ENCODE measurements at places on chromosomes 12 and 14. TPM values are rescaled to one million over a fixed set of nuclear protein-coding genes. Genes with fewer than 3 reads are reported as not detected.

GRCh38 chr12:64389154-64389553 lies 1.4 kb downstream of the C12orf56 start:
- DNase-seq: no peak

DNA sequence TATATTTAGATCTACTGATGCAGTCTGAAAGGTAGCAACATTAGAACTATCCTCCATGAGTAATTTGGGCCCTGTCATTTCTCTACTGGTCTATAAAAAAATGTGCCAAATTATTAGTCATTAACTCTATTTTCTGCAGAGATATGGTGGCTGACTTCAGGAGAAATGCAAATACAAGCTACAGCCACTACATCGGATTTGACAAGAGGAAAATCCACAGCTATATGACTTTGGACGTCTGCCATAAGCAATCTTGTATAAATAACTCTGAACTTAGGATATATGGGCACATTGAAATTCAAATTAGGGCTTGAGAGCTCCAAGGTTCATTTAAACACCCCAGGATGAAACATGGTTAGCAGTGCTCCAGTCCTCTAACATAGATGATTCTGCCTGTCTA lies 983.0 kb upstream of the LRFN5 start:
- no peak for DNase-seq

GRCh38 chr14:40386433-40386832 lies 954.2 kb upstream of the FBXO33 start:
- no peak for DNase-seq

- DNase-seq: no peak
Measured at GRCh38 chr12:125996443-125996842, 931.2 kb downstream of the AACS start.

DNA sequence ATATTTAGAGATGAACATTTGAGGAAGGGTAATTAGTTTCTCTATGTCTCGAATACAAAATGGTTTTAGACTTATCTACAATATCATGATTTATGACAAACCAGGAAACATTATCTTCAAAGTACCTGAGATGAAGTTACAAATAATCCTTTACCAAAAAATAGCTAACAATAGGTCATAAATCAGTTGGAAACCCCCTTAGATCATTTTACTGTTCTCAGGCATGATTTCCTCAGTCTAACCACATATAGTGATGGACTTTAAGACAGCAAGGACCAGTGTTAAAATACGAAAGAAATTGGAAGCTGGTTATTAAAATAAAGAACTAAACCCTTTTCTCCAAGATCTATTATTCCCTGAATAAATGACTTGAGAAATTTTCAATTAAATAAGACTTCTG lies 235.4 kb downstream of the RASSF9 start:
- no peak for DNase-seq

Gene IFNG
- 0.63 TPM for total RNA-seq

DNA sequence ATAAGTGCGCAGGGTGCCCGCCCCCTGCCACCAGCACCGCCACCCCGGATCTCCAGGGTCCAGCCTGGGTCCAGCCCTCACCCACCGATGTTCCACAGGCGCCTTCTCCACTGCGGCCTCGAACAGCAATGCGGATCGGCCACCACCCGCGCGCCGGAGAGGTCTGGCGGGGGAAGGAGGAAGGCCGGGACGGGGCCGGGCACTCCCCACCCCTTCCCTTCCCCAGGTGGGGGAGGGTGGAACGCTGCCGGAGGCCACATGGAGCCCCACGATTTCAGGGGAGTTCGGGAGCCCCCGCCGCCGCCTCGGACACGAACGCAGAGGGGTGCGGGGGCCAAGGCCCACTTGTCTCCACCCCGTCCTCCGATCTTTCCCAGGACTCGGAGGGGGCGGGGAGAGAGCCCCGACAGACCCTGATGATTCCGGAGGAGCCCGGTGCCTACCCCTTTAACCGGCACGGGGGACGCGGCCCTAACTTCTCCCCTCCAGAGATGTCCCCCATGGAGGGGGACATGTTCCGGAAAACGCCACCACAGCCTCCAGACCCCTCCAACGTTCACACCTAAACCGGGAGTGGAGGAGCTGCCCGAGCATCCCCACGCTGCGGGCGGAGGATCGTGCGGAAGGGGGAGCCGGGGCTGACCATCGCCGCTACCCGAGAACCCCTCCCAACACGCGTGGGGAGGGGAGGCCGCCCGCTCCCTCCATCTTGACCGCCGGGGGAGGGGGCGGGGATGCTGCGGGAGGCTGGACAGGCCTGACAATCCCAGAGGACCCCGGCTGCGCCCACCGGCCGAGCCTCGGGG lies 1.1 kb downstream of the ATXN2 start:
- DNase-seq: peak; percentile 68

- DNase-seq: no peak
Measured at GRCh38 chr14:66974397-66975025, 214.7 kb upstream of the GARIN2 start.
